ENCODE measurements at places on chromosomes 4 and X. TPM values are rescaled to one million over a fixed set of nuclear protein-coding genes. Genes with fewer than 3 reads are reported as not detected.

Gene HTN1
- 0.05 TPM for polyA plus RNA-seq

Gene GRIA3
- 1.7 TPM for polyA plus RNA-seq

Gene MAB21L2
- 0.10 TPM for polyA plus RNA-seq

Gene PHEX
- polyA plus RNA-seq: 1.3 TPM

Gene GABRA4
- polyA plus RNA-seq: not detected

Gene HELQ
- 15.9 TPM for polyA plus RNA-seq

Gene SSX2B
- not detected for polyA plus RNA-seq

Gene TAF7L
- polyA plus RNA-seq: 0.15 TPM

Gene UCP1
- not detected for polyA plus RNA-seq

Gene PNMA6A
- 2.5 TPM for polyA plus RNA-seq

Gene VSIG4
- 16.2 TPM for polyA plus RNA-seq
